ENCODE measurements at places on chromosomes 4 and X.
A peak's percentile ranks its signal among the peaks of the same experiment; 100 is the strongest.

- DNase-seq = no peak
These were observed 24.4 kb downstream of the TNIP3 start for GRCh38 chr4:121139533-121140222.

GRCh38 chr4:113209652-113210320, 160.3 kb downstream of the ANK2 start:
- DNase-seq = no peak

GRCh38 chr4:85756938-85757337, 282.0 kb downstream of the ARHGAP24 start:
- DNase-seq = no peak

DNA sequence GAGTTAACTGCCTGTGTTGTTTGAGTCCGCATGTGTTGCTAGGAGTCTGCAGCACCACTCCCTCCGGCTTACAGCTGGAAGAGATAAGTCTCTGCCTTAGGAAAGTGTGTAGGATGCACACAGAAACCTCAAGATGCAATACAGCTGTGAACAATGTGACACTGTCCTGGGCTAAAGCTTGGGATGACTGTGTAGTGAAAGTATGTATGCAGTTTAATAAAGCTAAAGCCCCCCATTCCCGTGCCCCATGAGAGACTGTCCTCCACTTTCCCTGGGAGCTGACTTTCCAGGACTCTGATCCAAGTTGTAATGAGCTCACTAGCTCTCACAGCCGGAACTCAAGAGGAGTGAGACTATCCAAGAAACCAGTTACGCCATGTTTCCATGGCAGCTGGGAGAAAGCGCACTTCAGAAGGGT, 156.6 kb upstream of the FTHL17 start:
- DNase-seq = no peak

- DNase-seq = no peak
These were observed 19.5 kb downstream of the UTP14A start for GRCh38 chrX:129925305-129926092.

GRCh38 chr4:48225368-48226141, 44.1 kb downstream of the TEC start:
- DNase-seq = no peak

DNA sequence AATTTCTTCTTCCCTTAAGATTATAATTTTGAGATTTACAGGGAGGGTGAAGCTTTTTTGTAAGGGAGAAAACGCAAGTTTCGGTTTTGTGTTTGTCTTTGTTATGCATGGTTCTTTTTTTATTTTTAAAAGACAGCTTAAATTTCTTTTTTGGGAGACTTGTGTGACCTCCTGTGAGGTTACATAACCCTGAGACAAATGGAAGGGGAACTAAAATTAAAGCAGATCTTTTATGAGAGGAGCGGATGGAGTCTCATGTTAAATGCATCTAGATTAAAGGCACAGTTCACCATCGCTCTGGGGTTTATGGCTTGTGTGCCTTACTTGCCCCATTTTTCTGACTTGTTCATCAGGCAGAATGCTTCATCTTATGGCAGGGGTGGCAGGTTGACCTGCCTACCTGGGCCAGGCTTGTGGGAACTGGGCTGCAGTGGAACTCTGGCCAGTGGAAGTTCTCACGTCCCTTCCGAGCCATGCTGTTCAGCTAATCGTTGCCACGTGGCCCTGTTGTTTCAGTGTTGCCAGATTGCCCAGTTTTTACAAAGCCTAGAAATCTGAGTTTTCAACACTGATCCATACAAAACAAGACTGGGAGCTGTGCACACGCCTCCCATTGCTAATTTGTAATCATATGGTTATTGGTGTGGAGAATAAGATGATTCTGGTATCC, 291.8 kb downstream of the ARHGAP10 start:
- DNase-seq = no peak

- DNase-seq = no peak
These were observed 19.7 kb downstream of the CPEB2 start for GRCh38 chr4:15021946-15022345.

- DNase-seq = no peak
These were observed 117.0 kb downstream of the KDR start for GRCh38 chr4:55008166-55009056.

- DNase-seq = no peak
These were observed 50.8 kb upstream of the HOPX start for GRCh38 chr4:56731857-56732256.

DNA sequence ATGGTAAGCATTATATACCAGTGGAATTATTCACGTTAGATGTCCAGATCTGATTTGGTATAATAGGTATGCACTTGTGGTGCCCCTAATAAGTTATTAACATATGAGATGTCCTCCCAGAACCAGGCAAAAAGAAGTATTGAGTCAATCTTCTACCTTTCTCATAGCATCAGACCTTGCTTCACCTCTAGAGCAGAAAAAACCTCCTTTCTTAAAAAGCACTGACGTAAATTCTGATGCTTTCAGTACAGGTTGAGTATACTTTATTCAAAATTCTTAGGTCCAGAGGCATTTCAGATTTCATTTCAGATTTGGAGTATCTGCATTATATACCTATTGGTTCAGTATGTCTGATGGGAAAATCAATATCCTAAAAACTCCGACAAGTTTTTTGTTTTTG, 22.4 kb downstream of the LEF1 start:
- DNase-seq = no peak

- DNase-seq = no peak
These were observed 86.8 kb downstream of the PDGFRA start for GRCh38 chr4:54315561-54316538.

DNA sequence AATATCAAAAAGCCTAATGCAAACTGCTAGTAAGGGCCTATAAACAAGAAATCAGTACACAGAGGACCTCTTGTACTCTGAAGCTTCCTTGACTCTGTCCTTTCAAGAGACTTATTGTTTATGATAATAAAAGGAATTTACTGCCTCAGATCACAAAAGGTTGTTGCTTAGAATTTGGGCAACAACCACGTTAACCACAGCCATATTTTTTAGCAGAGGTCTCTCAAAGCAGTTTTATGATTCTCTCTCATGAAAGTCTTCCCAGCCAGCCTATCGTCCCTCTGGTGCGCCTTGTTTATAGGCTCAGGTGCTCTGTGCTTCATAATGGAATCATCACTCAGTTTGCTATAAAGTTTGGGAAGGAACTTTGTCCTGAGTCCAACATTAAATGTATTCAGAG, 270.6 kb downstream of the RCHY1 start:
- DNase-seq = no peak

- DNase-seq = no peak
These were observed 25.0 kb upstream of the GJB1 start for GRCh38 chrX:71198066-71198465.

DNA sequence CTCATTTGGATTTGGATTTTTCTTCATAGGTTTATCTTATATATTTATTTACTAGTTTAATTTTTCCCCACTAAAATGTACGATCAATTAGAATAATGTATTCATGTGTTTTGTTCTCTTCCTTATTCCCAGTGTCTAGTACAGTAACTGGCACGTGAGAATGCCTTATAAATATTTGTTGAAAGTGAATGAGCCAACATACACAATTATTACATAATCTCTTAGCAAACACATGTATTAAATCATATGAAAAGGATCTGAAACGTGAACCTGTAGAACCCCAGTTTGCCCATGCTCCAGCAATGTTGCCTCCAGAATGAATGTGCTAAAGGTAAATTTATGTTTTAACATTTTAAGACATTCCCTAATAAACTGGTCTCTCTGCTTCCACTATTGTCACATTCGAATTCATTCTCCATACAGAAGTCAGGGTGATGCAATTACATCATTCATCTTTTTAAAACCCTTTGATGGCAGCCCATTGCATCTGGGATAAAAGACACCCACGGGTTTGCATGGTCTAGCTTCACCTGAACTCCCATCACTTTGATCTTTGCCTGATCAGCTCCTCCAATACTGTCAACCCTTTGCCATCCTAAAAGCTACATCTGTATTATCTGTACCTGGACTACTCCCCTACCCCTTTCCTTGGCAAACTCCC, 30.7 kb upstream of the AREG start:
- no peak for DNase-seq

- no peak for DNase-seq
These were observed 402.2 kb upstream of the MAGEB2 start for GRCh38 chrX:29813174-29813573.

DNA sequence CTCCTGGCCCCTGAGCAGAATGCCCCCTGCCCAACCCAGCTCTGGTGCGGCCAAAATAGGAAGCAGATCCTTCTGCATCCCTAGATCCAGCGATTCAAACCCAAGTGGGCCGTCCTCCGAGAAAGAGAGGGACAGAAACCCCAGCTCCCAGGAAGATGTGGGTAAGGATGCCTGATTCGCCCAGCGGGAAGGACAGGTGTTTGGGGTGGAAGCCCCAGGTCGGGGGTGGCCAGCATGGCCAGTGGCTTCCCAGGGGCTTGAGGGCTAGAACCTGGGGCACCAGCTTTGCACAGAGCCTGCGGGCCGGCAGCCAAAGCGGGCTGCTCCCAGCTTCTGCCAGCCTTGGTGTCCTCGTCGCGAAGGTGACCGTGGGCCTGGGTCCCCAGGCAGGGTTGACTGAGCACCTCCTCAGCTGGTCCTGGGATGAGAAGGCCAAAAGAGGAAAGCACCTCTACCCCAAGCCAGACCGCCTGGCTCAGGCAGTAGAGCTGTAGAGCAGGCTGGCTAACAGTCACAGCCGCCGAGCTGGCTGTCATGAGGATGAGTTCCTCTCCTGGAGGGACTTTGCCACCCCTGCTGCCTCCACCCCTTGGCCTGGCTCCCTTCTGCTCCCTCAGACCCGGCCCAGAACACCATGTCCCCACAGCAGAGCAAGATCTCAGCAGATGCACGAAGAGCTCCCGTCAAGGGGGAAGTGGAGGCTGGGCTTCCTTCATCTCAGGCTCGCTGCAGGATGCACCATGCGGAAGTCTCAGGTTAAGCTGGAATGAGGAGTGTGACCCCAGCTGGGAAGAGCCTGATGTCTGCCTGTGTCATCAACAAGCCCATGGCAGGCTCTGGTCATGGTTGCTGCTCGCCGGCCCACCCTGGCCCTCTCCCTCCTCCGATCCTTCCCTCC, 59.9 kb downstream of the CPZ start:
- DNase-seq = peak; percentile 55

DNA sequence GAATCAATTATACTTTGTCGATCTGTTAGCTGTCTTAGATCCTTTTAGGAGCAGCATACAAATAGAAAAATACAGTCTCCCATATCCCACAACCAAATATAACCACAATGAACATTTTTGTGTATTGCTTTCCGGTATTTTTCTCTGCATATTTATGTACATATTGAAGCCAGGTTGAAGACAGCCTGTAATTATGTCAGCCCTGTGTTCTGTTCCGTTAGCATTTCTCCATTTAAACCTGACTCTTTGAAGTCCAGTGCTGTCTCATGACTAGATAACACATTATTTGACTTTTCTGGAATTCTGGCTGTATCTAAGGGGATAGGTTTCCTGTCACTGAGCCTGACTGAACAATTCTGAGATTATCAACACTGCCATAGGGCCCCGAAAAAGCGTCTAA, 4.0 kb upstream of the SLC34A2 start:
- DNase-seq = no peak

DNA sequence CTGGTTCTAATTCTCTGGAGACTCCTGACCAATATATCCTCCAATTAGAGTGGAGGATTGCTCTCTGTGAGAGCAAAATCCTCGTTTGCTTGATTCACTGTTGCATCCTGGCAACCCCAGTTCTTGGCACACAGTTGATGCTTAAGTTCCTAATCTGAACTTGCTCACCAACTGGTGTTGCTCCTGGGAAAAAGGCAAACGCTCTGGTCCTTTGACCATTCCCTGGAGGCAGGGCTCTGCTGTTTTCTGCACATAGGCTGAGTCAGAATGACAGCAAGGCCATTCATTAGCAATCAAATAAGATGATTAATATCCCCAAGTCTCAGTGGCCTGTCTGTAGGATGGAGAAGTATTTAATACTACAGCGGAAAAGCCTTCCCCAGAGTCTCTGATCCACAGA, 172.7 kb upstream of the TBC1D9 start:
- no peak for DNase-seq

- no peak for DNase-seq
These were observed 34.5 kb upstream of the PLA2G12A start for GRCh38 chr4:109764376-109764775.

- DNase-seq = no peak
These were observed 5.5 kb upstream of the GSX2 start for GRCh38 chr4:54094451-54094850.

- DNase-seq = no peak
These were observed 29.1 kb upstream of the RAB9B start for GRCh38 chrX:103861200-103861599.

- DNase-seq = no peak
These were observed 40.9 kb upstream of the IL15 start for GRCh38 chr4:141595531-141595930.

DNA sequence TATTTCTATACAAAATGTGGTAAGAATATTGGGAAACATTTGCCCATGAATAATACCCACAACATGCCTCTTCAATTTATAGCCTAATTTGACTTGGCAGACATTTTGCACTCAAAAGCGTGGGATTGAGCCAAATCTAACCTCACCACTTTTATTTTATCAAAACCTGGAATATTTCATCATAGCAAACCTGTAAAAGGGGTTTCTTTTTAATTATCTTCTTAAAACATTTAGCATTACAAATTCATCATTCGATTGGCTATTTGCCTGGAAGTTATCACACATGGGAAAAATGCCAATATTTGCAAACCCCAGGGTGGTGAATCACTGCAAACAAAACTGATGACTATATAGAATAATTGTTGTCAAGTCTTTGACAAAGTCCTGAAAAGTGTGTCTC, 56.2 kb downstream of the VCX3B start:
- no peak for DNase-seq

DNA sequence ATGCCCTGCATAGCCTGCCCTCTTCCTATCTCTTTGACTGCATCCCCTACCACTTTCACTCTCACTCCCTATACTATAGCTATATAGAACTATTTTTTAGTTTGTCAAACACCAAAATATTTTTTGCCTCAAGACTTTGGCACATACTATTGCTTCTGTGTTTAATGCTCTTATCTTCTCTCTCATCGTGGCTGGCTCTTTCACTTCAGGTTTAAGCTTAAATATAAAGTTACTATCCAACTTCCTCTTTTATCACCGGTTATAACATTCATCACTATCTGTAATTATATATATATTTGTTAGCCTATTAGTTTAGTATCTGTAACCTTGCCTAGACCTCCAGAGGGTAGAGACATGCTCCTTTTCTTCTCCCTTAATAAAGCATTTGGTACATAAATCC, 11.5 kb upstream of the HMGB2 start:
- no peak for DNase-seq

- no peak for DNase-seq
These were observed 23.9 kb downstream of the MANBA start for GRCh38 chr4:102736636-102737549.

- no peak for DNase-seq
These were observed 504.3 kb downstream of the FAM133A start for GRCh38 chrX:94178145-94178788.

Measured in RWPE2 (cell line).